Omental fat pad (tissue), 4 donors: ENCODE measurements at places on chromosomes 2 and 18.

DNA sequence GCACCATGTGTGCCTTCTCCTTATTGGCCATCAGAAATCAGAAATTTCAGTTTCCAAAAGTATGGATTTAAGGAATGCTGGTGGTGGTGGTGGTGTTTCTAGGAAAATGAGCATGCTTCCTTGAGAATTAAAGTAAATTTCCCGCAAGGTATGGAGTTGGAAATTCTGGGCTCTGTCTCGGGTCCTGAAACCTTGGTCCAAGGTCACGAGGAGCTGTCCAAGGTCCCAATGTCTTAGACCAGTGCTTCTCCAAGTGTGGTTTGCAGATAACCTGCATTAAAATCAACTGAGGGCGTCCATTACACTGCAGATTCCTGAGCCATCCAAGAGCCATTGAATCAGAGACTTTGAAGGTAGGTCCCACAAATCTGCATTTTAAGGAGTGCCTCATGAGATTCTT lies 210.9 kb upstream of the PKDCC start:
- no peak for DNase-seq

GRCh38 chr2:128662051-128662471 lies 343.4 kb upstream of the HS6ST1 start:
- DNase-seq: no peak

- no peak for DNase-seq
Measured at GRCh38 chr2:70126413-70126812, 39.1 kb downstream of the PCBP1 start.

DNA sequence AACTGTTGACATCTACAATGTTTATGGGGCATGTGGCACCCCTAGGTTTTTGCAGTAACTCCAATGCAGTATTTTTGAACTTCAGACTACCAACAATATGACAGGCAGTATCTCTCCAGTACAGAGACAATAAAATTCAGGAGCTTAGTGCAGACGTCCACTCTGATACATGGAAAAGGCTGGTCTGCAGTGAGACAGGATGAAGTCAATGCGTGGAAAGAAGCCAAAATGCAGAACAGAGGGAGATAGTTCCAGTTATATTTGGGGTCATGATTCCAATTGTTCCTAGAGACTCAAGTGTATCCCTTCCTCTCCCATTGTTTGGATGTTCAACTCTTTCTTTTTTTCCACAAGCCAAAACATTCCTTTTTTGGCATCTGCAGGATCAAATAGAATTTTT lies 18.7 kb upstream of the SMAD2 start:
- DNase-seq: no peak

DNA sequence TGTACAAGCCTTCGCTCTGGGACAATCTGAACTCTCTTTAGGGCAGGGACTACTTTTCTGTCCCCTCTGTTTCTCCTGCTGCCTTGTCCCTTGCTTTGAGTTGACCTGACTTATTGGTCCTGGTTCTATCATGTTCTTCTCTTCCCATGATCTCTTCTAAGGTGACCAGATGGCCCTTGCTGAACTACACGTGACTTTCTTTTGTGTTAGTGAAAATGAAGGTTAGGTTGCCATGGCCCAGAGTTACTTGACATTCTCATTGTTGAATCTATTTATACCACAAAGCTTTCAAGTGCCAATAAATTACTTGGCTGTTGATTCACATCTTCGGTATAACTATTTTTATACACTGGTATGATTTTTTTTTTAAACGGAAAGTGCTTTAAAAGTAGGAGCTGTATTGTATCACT lies 24.4 kb downstream of the MRPL33 start:
- DNase-seq: no peak

GRCh38 chr18:3409811-3410210 lies 40.2 kb upstream of the TGIF1 start:
- no peak for DNase-seq

DNA sequence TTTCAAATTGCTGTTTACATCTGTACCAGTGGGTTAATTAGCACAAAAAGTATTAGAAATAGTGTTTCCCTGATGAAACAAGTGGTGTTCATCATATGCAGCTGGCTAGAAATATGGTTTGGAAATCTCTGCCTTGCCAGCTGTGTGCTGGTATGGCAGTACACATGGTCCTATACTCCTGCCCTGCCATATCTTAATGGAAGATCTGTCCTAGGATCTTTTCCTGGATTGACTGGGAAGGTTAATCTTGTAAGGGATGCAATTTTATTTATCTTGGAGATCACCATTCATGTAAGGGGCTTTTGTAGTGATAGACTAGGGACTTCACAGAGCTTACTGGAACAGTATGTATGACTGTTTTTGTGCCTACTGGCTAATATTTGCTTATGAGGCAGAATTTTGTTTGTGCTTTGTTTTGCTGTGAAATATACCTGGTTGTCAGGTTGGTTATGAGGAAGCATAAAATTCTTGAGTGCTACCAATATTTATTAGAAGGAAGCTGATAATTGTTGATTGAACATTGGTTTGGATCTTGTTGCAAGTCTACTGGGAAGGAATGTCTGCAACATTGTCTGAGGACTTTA lies 73.5 kb downstream of the GULP1 start:
- DNase-seq: no peak

DNA sequence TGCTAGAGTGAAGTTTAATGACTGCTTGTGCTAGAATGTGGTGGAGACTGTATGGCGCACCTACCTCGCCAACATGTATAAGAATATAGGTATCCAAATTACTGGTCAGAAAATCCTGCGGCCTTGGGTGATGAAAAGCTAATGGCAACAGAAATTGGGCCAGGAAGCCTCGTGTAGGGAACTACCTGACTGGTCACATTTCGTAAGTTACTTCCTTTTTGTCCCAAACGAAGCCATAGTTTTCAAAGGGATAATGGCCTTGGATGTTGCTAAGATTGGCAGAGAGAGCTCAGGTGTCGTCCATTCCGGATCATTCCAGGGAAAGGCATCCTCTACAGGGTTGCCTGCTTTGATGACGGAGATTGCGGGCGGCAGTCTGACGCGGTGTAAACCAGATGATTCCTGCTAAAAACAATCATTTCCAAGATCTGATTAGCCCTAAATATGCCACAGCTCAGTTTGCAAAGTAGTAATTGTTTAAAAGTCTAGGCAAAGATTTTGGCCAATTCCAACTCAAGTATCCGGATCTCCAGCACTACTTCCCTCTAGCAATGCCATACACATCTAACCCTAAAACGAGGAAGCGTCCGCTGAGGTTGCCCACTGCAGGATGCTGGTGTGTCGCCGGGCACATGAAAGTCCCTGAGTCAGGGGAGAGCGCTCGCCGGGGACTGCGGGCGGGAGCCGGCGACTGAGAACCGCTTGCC lies 708 bp upstream of the MALT1 start:
- peak; percentile 27 for DNase-seq

- no peak for DNase-seq
Measured at GRCh38 chr18:11260961-11261461, 111.6 kb upstream of the PIEZO2 start.

- no peak for DNase-seq
Measured at GRCh38 chr2:99595373-99595772, 105.6 kb upstream of the REV1 start.

DNA sequence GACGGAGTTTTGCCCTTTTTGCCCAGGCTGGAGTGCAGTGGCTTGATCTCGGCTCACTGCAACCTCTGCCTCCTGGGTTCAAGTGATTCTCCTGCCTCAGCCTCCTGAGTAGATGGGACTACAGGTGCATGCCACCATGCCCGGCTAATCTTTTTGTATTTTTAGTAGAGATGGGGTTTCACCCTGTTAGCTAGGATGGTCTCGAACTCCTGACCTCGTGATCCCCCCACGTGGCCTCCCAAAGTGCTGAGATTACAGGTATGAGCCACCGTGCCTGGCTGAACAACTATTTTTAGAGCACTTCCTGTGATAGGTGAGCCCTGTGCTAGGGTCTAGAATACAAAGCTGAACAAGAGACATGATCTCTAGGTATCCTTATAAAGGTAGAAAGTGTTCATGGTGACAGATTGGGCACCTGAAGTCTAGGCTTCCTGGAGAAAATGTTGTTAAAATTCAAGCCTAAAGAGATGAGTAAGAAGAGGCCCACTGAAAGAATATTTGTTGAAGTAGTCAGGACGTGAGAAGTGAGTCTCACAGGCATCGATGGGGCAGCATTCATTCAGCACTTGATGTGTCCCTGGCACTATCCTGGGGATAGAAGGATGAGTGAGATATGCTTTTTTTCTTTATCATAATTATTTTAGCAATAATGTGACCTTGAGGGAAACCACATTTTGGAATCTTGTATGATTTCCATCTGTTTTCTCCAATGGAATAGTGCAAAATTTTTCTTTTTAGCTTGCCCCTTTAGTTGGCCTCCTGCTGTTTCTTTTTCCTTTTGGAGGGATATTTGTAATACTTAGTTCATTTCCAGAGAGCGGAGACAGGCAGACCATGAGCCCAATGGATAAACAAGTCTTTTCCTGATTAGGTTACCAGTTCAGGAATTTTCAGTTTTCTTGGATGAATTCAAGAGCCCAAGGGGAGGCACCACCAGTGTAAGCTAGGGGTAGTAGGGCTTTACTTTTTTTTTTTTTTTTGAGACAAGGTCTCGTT lies 5.1 kb downstream of the ZNF236 start:
- DNase-seq: no peak

DNA sequence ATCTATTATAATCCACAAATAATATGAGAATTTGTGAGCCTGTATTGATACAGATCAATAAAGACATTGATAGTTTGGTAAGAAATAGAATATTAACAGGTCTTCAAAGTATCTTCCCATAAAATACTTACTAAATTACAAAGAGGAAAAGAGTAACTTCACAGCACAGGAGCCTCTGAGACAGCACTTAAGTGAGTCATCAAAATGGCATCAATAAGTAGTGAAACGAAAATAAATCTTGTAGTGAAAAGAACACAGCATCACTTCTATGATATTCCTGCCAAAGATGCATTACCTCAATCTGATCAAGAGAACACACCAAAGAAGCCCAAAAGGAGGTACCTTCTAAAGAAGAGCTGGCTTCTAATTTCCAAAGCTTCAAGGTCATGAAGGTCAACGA lies 116.4 kb downstream of the CBLN2 start:
- no peak for DNase-seq

DNA sequence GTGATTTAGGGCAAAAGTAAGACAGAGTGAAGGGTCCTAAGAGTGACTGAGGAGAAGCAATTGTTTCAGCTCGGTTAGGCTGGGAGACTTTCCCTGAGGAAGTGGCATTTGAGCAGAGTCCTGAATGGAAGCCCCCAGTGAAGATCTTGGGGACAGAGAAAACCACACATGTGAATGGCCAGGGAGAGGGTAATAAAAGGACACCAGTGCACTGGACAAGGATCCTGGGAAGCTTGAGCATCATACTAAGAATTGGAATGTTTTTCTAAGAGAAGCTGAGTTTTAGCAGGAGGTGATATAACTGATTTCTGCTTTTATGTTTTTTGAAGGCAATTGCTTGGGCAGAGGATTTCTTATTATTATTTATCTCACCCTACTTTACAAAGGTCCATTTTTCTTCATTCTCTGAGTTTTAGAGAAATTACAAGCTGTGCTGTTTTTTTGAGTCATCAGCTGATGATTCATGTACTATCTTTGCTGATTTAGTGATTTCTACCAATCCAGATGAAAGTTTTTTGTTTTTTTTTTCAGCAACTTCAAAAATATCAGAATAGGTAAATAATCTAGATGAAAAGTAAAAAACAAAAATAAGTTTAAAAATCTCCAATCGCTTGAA lies 43.5 kb downstream of the MFSD6 start:
- no peak for DNase-seq

DNA sequence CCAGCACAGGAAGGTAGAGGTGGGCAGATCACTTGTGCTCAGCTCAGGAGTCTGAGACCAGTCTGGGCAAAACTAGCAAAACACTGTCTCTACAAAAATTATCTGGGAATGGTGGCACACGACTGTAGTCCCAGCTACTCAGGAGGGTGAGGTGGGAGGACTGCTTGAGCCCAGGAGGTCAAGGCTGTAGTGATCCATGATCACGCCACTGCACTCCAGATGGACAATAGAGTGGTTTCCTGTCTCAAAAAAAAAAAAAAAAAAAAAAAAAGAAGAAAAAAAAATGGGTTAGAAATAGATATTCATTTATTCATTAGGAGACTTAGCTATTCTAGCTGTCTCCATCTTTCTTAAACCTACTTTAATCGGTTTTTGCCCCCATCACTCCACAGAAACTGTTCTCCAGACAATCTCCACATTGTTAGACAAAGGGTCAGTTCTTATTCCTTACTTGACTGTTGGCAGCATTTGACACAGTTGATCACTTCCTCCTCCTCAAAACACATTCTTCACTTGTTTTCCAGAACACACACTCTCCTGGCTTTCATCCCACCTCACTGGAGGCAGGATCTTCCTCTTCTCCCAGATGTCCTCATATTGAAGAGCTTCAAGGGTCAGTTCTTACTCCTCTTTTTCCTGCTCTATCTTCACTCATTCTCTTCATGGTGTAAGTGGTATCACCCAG lies 103.1 kb downstream of the DTNB start:
- DNase-seq: no peak

DNA sequence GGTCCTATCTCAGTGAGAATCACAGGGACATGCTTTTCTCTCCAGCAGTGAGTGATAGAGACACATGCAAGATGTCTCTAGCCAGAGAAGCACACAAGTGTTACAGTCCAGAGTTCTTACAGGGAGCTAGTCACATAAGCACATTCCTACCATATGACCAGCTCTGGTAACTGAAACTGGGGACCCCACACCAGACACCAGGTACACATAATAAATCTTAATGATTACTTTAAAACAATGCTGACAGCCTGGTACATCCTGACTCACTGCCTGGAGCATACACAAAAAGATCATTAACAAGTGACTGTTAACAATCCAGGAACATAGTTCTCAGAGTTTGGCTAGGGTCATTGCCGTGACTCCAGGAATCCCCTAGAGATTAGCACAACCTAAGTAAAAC lies 53.6 kb downstream of the GALNT1 start:
- no peak for DNase-seq

DNA sequence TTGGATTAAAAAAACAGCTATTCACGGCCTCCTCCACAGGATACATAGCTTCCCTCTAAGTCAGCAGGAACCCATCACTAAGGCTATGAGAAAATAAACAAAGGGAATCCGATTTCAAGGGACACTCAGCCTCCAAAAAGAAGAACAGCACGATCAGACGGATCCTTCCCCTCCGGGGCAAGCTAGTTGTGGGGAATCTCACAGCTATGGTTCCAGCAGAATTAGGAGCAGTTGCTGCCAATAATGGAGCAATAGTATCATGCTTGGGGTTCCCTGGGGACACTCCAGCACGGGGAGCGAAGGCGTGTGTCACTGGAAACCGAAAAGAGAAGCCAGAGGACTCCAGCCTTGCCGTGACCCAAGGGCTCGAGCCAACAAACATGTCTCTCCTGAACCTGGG lies 163.1 kb downstream of the TTC32 start:
- DNase-seq: no peak

GRCh38 chr2:115190459-115190858 lies 748.0 kb downstream of the DPP10 start:
- no peak for DNase-seq
